Mesothelial cell of epicardium (in vitro differentiated cells): ENCODE measurements at places on chromosomes 2 and 18.

GRCh38 chr2:65458999-65459398, 26.6 kb upstream of the SPRED2 start:
- DNase-seq: no peak

- DNase-seq: no peak
Observed at GRCh38 chr18:54948350-54948837, 10.9 kb downstream of the CCDC68 start.

- DNase-seq: no peak
Observed at GRCh38 chr2:207240649-207241048, 74.9 kb upstream of the KLF7 start.

DNA sequence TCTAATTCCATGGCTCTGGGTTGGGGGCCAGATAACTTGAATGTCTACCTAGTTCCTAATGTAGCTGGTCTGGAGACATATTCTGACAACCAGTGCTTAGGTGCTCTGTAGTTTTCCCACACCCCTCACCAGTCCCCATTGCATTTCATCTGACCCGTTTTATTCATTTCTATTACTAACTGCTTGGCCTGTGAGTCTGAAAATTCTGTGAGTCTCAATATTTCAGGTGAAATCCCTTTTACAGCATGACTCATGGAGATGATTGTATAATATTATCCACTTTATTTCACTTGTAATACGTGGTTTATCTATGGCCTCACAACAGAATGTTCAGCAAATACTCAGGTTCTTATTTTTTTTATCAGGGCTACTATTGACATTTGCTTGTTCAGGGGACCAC, 103.7 kb upstream of the UGP2 start:
- DNase-seq: no peak

DNA sequence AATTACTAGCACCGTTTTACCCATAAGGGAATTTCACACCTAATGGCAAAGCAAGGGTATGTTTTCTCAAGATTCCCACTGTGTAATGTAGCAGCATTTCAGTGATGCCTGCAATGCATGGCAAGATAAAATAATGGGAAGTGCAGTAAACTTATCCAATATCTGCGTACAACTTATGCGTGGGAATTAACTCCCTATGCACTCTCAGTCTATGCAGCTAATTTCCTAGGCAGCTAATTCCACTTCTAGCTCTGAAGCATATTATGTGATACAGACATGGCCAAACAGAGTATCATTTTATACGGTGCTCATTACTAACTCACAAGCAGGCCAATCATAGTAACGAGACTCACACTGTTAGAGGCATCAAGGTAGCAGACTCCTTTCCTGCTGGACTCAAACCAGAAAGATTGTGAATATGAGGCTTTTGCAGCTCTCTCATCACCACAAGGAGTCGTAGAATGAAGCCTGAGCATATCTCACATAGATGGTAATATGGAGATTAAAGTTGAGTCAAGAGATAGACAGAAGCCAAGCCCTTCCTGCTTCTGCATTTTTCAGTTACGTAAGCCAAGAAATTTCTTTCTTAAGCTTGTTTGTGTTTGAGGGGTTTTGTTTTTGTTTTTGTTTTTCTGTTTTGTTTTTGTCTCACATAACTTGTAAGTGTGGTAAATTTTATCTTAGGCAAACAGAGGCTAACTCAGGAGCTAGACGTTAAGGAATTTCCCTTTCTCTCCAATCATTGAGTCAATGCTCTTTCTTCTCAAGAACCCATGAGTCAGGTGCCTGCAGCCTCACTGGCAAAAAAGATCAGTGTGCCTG, 34.8 kb upstream of the ITGAV start:
- DNase-seq: no peak

- DNase-seq: no peak
Observed at GRCh38 chr2:114040826-114041225, 150.9 kb downstream of the ACTR3 start.
